ENCODE measurements at places on chromosomes 11 and 22.

DNA sequence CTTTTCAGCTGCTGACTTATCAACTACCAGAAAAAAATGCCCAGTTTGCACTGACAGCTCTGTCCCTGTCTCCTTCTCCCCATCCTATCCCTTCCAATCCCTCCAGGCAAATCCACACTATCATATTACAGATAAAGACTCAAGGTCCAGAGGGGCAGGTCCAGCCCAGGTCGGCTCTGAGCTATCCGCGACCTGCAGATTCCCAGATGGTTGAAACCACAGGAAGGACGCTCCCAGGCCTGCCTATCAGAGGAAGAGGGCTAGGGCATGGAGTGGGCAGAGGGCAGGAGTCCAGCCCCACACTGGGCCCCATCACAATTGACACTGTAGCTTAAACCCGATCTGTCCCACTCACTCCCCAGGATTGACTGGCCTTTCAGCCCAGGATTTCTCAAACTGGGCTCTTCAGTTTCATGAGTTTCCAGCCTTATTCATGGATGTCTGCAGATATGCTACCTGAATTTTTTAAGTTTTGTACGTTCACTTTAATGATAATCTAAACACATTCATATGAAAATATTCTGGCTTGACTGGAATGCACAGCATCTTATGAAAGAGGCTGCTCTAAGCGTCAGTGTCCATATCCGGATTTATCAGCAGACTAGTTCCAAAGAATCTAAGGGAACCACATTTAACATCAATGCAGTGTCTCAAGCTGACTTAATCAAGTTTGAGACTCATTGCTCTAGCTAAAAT lies 16.4 kb upstream of the FCHSD2 start:
- DNase-seq, result peak; percentile 84

DNA sequence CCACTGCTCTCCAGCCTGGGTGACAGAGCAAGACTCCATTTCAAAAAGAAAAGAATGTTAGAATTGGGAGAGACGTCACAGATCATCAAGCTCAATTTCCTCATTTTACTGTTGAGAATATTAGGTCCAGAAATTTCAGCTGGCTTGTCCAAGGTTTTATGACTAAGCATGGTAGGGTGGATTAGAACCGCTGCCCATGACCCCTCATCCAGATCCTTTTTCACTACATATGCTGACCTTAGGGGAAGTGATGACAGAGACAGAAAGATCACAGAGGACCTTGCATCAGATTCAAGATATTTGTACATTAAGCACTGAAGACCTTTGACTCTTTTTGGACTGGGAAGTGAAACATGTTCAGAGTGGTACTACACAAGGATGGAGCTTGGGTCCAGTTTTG lies 134.5 kb downstream of the ADAMTS15 start:
- no peak for DNase-seq

DNA sequence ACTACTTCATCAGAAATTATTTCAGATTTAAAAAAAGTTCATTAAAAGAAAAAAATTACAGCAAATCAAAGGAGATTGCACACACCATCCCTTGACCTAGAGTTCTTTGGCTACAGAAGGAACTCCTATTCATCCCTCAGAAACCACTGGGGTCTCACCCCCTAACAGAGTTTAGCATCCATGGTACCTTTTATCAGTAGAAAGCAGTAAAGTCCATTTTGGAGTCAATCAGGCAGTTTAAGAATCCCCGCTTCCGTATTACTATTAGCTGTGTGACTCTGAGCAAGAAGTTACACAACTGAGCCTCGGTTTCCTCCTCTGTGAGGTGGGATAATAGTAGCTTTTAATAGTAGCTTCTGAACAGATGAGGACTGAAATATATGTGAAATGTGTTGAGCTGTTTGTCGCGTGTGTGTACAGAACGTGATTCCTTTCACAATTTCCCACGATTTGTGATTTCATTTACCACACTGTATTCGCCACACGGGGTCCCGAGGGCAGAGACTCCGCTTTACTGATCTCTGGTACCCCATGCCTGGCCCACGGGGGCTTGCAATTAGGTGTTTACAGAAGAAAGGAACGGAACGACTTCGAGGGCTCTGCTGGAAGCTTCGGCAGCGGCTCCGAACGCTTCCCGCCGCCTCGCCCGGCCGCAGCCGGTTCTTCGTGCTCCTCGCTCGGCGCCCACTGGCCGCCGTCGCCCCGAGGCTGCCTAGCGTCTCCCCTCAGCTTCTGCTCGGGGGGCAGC lies 72.5 kb upstream of the ZBED5 start:
- peak; percentile 83 for DNase-seq

DNA sequence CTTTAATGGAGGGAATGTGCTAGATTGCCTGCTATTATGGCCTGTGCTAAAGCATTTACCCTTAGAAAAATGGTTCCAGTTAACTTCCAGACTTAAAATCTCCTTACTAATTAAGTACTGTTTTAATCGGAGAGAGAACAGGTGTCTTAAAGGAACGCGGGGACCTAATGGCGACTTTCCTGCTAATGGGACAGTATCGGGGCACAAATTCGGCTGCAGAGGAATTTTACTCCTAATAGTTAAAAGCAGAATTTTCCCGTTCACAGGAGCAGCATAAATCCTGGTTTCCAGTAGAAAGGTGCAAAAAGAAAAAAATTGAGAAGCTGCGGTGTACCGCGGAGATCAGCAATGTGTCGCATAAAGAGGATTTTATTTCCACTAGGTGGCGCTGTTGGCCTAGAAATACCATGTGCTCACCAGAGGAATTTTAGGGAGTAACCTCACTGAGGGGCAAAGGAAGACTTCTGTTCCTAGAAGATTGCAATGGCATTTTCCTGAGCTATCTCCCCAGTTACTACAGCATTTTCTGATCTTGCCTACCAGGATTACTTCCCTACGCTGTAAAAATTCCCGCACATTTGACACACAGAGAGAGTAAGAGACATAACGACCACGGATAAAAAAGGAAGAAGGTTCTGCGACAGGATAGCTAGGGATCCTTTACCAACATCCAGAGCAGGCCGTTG lies 44.5 kb downstream of the ZNF280B start:
- DNase-seq, result no peak

DNA sequence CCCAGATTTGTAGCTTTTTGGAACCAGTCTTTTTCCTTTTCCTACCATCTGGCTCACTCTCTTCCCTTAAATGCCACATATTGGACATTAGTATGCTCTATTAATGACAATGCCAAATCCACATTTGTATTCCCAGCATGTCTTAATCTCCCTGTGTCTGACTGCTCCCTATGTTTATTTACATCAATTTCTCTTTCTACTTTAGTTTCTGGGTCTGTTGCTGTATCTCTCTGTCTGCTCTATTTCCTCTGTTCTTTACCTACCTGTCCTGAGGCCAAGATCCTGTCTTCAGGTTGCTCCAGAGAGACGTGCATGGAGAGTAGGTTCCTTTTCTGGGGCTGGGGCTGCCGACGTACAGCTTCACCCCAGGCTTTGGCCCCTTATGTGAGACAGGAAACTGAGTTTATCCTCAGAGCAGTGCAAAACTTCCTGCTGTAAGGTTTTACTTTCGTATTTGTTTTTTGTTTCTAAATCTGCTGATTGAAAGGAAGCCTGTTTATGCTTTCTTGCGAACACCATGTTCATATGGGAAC lies 25.6 kb downstream of the OR2AG2 start:
- DNase-seq, result no peak

DNA sequence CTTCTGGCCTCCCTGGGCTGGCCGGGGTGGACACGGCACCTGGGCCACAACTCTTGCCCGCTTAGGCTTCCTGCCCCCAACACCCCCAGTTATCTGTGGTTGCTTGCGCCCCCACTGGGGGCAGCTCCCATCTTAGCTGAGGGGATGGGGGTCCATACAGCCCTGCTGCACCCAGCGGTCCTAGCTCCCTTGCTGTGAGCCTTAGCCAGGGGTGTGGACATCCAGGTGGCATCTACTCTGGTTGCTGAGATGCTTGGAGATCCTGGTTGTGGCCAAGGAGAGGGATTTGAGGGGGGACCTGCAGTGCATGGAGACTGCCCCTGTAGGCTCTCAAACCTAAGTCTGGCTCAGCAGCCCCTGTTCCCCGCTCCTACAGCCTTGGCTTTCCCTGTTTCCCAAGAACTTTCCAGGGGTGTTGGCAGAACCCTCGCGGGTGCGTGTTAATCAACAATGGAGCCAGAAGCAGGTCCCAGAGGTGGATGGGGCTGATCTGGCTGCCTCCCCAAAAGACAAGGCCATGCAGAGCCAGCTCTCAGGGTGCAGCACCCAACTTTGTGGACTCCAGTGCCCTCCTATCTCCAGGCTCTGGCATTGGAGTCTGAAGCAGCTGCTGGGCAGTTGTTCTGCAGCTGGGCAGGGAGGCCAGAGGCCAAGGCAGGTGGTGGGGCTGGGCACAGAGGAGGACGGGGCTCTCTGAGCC lies 3.3 kb downstream of the KCNQ1 start:
- DNase-seq, result peak; percentile 86

GRCh38 chr11:43359422-43359818 lies 700 bp downstream of the TTC17 start:
- DNase-seq, result no peak

DNA sequence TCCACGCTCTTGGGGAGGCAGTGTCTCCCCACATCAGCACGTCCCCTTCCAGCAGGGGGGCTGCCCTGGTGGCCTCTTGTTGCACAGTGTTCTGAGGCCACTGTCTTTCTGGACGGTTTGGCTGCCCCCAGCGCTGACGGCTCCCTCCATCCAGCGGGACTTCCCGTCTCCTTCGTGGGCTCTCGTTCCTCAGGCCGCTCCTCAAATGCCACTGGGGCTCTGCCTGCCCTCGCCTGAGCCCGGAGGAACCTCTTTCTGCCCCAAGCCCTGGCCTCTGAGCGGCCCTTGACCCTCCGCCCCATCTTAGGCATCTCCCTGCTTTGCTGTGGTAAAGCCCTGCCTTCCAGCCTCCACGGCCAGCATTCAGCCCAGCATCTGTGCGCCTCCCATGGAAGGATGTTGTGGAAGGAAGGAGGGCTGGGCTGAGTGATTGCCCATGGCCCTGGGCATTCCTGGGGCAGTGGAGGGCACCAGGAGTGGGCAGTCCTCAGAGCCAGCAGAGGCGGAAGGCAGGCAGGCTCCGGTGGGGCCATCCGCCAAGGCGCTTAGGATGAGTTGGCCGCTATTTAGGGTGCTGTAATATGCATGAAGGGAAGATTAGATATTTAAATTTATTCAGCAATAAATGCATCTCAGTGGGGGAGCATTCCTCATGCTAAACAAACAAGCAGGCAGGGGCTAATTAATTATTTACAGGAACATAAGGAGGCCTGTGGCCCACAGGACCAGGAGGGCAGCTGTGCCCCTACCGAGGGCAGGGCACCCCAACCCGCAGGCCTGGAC lies 17.8 kb downstream of the OTUB1 start:
- no peak for DNase-seq

DNA sequence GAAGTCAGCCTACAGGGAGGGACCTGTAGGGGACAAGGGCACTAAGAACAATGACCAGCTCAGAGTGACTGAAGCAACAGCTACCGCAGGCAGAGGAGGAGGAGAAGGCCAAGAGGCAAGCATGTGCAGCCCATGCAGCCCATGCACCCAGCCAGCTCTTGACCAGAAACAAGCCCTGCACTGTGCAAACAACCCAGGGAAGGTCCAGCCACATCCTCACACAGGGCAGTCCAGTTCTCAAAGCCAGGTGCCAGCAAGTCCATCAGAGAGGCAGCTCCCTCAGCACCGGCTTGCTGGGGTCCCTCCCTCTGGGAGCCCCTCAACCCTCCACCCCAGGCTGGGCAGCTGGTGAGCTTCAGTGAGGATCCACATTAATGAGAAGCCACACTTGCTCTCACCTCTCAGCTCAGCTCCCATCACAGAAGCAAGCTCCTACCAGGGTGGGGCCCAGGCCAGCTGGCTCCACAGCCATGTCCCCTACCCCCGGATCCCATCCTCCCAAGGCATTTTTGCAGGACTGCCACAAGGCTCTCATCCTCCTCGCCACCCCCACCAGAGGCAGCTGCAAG lies 7.1 kb downstream of the DGCR2 start:
- DNase-seq, result peak; percentile 15

- DNase-seq, result peak; percentile 96
These were observed 44.4 kb downstream of the CHRDL2 start for GRCh38 chr11:74686792-74687191.

DNA sequence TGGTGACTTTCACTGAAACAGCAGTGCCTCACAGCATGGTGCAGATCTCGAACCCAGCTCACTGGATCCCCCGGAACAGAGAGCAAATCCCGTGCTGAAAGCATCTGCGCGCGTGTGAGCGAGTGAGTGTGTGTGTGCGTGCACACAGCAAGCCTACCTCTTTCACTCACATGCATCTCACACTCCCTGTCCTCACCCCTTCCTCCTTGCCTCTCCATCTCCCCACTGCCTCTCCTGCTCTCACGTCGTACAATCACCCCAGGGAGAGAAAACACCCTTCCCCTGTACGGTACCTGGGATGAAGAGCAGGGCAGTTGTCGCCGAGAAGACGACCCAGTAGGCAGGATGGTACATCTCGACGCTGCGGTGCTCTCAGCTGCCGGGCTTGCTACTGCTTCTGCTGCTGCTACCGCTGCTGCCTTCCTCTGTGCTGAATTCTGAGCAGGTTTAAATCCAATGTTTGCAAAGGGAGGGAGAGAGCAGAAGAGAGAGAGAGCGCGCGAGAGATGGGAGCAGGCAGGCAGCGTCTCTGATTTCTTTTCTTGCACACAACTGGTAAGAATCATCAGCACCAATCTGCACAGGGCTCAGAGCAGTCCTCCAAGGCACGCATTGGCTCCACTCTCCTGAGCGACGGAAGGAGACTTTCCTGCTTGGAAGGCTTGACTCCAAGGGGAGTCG lies at the start of gene OPCML:
TSS of gene OPCML (minus strand) at position 531 of the 681 bp plus-strand sequence.
- DNase-seq, result no peak

DNA sequence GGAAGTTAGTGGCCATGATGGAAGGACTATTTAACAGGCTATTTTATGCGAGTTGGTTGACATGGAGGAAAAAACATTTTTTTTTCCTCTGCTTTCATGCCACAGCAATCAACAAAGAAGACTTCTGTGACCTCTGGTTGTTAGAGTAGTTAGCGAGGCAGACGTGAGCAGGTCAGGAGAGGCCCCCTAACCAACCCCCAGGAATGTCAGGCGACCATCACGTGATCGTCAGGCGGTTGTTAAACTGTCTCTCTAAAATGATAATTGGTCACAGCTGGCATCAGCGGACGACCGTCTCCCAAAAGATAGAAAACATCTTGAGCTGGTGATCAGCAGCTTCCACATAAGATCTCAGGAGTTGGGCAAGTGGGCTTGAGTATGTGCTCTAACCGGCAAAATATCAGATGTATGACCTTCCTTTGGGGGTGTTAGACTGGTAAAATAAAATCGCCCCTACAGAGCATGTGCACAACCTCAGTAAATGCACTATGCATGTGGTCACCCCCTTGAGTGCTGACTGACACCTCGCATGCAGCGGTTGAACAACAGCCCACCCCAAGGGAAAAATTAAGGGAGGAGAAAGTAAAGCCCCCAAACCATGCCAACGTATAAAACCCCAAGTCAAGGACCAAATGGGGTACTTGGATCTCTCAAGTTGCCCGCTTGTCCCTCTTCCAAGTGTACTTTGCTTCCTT lies 20.9 kb upstream of the NARS2 start:
- no peak for DNase-seq
